ENCODE measurements at places on chromosomes 13 and 19.

- DNase-seq: peak; percentile 95
Measured at GRCh38 chr19:46271481-46272197, 25.2 kb upstream of the HIF3A start.

GRCh38 chr19:18292810-18293641, 11.6 kb upstream of the JUND start:
- DNase-seq: no peak

GRCh38 chr19:34677386-34678084, at the start of gene ZNF302:
Gene ZNF302, plus strand, starts transcription at chr19:34677678. Its CDS starts 1,127 bp downstream, at chr19:34678805.
- peak; percentile 92 for DNase-seq

DNA sequence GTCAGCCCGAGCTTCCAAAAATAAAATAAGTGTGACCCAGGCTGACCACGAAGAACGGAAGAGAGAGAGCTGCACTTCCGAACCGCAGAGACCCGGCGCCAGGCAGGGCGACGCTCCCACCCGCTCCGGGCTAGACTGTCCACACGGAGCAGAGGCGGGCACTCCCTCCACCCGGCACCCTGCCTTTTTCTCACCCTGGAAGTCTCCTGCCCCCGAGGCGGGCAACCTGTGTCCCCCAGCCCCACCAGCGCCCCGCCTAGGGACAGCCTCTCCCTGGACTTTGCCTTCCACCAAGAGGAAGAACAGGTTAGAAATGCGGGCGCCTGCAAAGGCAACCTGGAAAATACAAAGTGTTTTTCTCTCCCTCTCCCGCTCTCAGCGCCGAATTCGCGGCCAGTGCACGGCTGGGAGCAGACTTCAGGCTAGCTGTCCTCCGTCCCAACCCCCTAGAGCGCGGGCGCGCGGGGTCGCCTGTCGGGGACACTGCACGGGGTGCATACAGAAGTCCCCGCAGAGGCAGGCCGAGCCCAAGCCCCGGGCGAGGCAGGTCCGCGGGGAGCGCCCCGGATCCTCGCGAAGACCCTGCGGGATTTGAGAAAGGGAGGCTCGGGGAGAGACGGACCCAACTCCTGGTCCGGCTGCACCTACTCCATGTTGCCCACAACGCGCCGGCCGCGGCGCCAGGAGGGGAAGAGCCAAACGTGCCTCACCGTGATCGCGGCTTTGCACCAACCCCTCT, 845 bp downstream of the SPRY2 start:
- no peak for DNase-seq

DNA sequence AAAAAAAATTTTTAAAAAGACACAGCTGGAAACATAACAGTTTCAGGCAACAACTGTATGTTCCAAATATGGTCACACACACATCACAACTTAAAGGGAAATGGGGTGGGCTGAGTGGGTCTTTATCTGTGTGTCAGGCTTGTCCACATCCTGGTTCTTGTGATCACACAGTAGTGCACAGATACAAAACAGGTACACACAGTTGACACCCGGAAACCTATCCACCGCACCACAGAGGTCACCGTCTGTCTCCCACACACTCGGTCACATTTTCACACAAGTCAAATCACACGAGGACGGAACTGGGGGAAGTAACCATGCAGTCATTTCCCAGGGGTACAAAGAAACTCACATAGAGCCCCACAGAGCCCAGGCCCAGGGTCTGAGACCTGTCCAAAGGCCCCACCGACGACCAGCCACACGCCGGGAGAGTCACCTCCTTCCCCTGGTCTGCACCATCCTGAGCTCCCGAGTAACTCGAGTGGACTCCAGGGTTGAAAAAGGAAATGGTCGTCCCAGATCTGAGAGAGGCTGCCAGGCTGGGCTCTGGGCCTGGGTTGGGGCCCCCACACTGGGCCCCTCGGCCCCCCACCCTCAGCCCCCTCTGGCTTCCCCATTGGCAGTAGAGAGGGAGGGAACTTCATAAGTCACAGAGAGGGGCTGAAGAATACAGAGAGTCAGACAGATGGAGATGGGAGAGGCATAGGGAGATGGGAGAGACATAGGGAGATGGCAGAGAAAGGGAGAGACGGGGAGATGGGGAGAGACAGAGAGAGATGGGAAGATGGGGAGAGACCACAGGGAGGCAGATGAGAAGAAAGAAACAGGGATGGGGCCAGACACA, 1.3 kb upstream of the PPAN start:
- DNase-seq: no peak

DNA sequence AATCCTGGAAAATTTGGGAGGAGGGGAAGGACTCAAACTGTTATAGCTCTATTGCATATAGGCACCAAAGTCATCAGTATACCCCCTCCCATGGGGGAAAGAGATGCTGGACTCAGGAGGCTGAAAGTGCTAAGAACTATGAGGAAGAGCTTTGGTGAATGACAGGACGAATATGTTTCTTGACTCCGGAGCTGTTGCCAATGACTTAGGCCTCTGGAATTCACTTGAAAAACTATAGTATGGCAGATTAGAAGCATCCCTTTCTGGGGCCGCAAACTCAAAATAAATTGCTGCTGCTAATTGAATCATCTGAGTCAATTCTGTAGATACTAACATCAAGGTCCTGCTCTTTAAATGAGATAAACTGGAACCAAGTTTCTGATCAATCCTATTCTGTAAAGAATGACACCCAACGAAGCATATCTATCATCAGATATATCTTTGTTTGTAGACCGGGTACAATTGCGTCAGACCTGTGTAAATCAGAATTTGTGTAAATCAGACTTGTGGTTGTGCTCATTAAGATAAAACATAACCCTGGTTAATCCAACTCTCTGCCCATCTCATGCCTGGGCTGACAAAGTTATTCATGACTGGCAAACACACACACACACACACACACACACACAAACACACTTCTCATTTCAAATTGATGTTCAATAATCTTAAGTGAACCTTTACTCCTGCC, 1793.8 kb upstream of the PCDH20 start:
- no peak for DNase-seq
